ENCODE measurements at places on chromosomes 1 and 21. TPM values are rescaled to one million over a fixed set of nuclear protein-coding genes. Genes with fewer than 3 reads are reported as not detected.
A peak's percentile ranks its signal among the peaks of the same experiment; 100 is the strongest.

DNA sequence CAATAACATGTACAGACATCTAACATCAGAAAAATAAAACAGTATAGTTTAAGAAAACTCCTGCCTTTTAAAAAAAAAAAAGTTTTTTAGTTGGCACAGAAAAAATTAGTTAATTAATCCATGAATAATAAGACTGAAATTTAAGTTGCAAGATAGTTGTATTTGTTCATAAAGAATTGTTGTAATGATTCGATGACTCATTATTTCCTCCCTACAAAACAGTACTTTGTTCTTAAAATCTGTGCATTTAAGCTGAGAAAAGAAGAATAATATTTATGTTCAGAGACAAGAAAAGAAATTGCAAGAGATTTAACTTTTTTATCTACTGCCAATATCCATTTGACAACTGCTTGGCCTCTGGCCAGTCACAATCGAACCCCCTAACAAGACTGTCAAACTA lies 894.7 kb downstream of the ADGRL2 start:
- DNase-seq = no peak

C1QC gene
- total RNA-seq = 0.59 TPM

DNA sequence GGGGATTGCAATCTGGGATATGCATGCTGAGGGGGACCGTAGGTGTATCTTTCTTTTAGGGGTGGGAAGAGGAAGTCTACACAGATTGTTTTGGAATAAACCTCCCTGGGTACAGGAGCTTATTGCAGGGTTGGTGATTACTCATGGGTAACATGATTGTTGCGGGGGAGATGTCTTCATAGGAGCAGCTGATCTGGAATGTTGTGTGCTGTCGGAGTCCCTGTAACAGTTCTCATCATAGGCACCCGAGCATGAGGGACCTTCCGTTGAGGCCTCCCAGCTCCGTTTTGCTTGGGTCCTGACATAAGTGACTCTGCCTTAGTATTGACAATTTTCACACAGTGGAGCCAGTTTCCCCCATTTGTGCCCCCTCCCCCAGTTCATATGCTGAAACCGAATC lies 4.2 kb upstream of the PRXL2B start:
- no peak for DNase-seq

- DNase-seq = no peak
Observed at GRCh38 chr1:93612510-93612909, 69.1 kb downstream of the BCAR3 start.

ATP1A4 gene
- not detected for total RNA-seq

DNA sequence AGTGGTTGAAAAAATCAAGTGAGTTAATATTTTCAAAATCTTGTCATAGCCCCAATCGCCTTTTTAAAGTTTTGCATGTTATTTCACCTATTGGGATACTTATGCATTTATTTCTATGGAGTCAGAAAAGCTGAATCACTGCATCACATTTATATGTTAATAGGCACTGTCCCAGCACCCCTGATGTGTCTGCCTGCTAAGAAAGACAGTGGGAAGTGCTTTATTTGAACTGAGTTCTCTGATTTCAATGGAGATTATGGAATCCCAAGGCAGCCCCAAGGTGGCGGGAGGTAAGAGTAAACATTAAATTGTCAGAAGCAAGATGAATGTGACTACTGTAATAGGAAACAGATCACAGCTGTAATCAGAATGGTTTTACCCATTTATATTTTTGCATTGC lies 2225.7 kb downstream of the NCAM2 start:
- no peak for DNase-seq

DNA sequence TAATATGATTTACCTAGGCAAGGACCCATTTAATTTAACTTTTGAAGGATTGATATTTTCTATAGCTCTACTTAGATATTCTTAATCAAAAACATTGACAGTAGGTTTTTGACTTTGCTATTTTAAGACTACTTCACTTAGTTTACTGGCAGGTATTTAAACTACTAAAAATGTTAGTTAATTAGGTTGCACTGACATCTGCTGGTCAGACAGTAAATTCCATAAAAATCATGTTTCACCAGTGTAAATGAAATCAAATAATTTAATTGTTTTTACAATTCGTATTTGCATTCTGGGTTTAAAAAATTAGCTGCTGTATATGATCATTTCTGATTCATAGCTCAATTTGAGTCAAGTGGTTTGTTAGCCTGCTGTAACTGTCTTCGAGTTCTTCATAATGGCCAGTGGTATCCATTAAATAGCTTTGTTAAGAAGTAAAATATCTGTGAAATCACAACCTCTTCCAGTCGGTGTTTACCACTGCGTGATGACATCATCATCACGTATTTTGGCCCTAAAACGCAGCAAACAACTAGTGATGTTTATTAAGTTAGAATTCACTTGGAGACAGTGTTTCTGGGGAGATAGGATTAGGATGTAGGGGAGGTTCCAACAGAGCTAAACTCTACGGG lies 26.2 kb downstream of the EXTL2 start:
- peak; percentile 48 for DNase-seq

- no peak for DNase-seq
Observed at GRCh38 chr1:208603721-208604120, 359.5 kb upstream of the PLXNA2 start.

DNA sequence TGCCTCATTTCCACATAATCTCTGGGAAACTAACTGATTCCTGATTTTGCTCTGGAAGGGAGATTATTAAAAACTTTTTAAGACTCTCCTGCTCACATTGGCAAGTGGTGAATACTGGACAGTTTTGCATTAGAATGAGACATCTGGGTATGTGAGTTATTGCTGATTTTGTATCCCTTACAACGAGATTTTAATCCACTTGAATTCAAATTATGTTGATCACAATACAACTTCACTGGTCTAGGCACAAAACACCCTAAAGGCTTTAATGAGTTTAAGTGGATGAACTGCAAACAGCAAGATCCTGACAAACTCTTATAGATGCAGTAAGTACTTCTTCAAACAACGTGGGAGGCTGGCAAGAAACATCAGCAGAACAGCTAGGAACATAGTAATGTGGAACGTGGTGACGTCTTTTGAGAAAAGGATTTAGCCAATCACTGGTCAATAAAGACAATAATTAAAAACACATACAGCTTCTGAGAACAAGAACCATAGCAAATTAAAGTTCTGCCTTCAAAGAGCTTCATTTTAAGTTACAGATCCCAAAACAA lies 10.2 kb upstream of the LYPLAL1 start:
- no peak for DNase-seq

- DNase-seq = no peak
Observed at GRCh38 chr1:30179942-30180543, 543.3 kb downstream of the MATN1 start.

RGL1 gene
- total RNA-seq = 1.3 TPM

SLC6A17 gene
- 10.5 TPM for total RNA-seq

DNA sequence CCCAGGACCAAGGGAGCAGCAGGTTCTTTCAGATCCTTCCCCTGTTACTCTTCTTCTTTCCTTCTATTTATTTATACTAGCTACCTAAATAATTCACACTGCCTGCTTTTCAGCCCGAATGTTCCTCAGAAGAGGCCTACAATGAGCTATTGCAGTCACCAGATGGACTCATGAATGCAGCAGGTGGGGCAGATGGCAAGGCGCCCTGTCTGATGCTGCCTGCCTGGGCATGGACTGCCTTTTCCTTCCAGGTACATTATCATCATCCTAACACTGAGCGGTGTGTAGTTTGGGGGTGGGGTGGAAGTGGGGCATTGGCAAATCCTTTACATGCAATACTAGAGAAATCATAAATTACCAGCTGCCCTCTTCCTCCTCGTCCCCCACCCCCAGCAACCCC lies 17.6 kb downstream of the ESRRG start:
- DNase-seq = no peak

DNA sequence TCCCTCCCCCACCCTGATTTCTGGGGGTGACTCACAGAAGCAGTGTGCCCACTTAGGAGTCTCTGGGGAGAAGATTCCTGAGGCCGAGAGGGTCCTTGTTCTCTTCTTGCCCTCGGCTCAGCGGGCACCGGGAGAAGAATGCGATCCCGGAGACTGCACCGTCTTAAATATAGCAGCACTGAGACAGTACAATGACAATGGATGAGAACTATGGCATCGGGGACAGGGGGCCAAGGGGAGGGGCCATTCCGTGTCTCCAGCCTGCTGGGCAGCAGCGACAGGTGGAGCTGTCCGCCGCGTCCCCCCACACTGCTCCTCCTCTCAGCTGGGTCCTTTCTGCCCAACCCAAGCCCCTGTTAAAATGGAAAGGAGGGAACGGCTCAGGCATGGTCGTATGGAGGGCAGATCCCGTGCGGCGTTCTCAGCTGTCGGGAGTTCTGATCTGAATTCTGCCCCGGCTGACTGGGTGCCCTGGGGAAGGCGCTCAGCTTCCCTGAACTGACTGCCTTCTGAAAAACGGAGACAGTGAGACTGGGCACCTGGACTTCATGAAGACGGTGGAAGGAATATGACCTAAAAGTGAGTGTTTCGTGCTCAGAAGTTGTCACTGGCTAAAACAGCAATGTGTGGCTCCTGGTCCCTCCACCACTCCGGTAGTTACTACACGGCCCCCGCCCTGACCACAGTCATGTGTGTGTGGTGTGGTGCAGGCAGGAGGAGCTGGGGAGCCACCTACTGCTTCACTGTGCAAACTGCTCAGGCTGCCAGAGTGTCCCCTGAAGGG lies at the start of gene MYOM3:
TSS of gene MYOM3 (minus strand) at position 140 of the 784 bp plus-strand sequence. CDS start 3,499 bp downstream, outside the sequence.
- peak; percentile 18 for DNase-seq

- no peak for DNase-seq
Observed at GRCh38 chr1:2256435-2257244, 28.5 kb downstream of the SKI start.

- no peak for DNase-seq
Observed at GRCh38 chr1:77545970-77546369, 136.5 kb downstream of the ZZZ3 start.

DNA sequence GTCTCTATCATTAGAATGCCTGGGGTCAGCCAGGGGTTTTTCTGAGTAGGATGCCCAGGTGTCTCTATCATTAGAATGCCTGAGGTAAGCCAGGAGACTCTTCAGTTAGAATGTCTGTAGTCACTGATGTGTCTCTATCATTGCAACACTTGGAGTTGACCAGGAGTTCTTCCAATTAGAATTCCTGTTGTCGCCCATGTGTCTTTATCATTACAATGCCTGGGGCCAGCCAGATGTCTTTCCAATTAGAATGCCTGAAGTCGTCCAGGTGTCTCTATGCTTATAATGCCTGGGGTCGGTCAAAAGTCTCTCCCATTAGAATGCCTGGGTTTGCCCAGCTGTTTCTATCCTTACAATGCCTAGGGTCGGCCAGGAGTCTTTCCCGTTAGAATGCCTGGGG lies 55.8 kb downstream of the RNF187 start:
- no peak for DNase-seq

GRCh38 chr1:87903242-87903641 lies 574.6 kb downstream of the LMO4 start:
- DNase-seq = no peak

GRCh38 chr1:18325136-18325535 lies 155.6 kb upstream of the KLHDC7A start:
- no peak for DNase-seq

SV2A gene
- total RNA-seq = 0.15 TPM

- no peak for DNase-seq
Observed at GRCh38 chr1:183546427-183546826, 43.8 kb downstream of the NCF2 start.

BGLAP gene
- 1.4 TPM for total RNA-seq

GRCh38 chr1:64838486-64838885 lies 93.6 kb downstream of the RAVER2 start:
- no peak for DNase-seq

DNA sequence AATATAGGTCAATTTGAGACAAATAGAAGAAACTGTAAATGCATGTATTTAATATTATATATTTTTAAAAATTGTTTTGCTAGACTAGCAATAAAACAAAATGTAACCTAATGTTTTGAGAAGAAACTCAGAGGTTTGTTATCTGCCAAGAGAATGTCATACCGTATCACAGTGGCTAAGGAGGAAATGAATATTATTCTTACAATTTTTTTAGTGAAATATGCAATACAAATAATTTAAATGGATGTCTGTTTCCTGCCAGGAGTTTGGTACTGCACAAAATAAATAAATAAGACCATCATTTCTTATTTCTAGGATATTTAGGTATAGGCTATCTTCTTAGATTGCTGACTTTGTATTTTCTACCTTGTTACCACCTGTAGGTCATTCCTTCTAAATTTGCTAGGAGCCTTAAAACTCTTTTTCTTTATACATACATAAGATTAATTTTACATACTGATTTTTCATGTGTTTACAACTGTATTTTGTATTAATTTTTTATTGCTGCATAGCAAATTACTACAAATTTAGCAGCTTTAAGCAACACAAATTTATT lies 113.6 kb downstream of the NEK7 start:
- no peak for DNase-seq

GRCh38 chr1:198255784-198256183 lies 99.0 kb downstream of the NEK7 start:
- no peak for DNase-seq

FCRL6 gene
- total RNA-seq = not detected

DNA sequence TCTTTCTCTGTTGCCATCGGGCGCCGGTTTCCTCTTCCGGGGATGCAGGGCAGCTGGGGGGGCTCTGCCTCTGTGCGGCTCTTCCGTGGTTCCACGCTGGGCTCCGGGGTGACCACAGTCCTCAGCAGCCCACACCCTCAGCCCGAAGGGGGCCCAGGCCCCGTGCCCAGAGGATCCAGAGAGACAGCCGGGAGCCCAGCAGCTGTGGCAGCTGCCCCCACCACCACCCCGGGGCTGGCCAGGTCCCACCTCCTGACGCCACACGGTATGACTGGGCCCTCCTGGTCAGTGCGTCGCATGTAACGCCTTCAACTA lies 172.2 kb downstream of the PRDM16 start:
- DNase-seq = no peak

- no peak for DNase-seq
Observed at GRCh38 chr21:26810266-26810665, 34.9 kb downstream of the ADAMTS1 start.

TPTE gene
- not detected for total RNA-seq

GRCh38 chr1:158839566-158839965 lies 8.4 kb downstream of the MNDA start:
- no peak for DNase-seq

All from HCT116 (cell line).